ENCODE measurements at places on chromosomes 7 and 10.

- DNase-seq = no peak
Observed at GRCh38 chr7:23369100-23369499, 70.0 kb downstream of the MALSU1 start.

DNA sequence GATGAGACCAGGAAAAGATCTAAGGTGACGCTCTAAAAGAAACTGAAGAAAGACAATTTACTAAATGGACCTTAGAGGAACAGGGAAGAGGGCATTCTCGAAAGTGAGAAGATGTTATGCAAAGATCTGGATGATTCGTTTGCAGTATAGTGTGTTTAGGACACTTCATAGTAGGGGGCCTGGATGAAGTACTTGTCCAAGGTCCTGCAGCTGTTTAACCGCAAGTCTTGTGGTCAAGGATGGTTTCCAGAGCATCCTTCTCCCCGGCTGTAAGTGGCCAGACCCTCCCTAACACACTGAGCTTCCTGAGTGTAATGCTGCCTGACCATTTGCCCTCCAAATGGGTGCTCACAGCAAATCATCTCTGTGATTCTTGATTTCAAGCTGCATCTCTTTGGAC lies 101.6 kb downstream of the XPNPEP1 start:
- no peak for DNase-seq

DNA sequence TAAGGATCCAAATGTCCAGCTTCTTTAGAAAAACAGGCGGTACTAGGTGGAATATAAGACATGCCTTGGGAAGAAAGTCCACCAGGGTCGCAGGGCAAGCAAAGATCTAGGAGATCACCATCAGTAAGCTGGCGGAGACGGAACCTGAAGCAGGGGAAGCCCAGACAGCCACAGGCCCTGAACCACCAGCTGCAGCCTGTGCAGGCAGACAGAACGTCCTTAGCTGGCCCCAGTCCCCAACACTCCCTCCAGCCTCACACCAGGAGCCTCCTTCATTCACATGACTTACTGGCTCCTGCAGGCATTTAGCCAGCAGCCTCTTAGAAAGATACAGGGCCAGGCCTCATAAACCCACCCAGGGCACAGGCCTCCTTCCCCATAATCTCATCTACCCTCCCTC lies 17.4 kb downstream of the RGS10 start:
- no peak for DNase-seq

- no peak for DNase-seq
Observed at GRCh38 chr7:138768241-138768640, 29.6 kb upstream of the TMEM213 start.

DNA sequence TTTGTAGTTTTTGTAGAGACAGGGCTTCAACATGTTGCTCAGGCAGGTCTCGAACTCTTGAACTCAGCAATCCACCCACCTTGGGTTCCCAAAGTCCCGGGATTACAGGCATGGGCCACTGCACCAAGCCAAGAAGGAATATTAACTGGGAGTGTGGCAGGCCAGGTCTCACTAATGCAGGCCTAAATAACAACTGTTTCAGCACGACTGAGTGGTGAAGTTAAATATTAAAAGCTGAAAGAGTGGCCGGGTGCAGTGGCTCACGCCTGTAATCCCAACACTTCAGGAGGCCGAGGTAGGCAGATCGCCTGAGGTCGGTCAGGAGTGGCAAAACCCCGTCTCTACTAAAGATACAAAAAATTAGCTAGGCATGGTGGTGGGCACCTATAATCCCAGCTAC lies 21.1 kb downstream of the CHUK start:
- no peak for DNase-seq

DNA sequence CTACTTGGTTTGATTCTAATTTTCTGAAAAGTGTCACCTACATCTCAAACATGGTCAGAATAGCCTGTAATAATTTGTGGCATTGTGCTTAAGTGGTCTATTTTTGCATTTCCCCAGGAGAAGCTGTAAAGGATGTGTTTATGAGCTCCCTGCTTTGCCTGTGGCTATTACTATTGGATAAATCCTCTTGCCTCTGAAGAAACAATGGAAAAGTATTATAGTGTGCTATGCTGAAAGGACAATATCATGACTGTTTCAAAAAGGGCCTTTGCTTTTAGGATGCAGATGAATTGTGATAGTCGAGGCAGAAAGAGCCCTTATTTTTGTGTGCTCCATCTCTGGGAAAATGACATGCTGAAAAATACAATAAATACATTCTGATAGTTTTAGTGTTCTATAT lies 94.1 kb upstream of the ARMC3 start:
- DNase-seq = no peak

- DNase-seq = no peak
Observed at GRCh38 chr7:14682910-14683465, 219.6 kb downstream of the DGKB start.

DNA sequence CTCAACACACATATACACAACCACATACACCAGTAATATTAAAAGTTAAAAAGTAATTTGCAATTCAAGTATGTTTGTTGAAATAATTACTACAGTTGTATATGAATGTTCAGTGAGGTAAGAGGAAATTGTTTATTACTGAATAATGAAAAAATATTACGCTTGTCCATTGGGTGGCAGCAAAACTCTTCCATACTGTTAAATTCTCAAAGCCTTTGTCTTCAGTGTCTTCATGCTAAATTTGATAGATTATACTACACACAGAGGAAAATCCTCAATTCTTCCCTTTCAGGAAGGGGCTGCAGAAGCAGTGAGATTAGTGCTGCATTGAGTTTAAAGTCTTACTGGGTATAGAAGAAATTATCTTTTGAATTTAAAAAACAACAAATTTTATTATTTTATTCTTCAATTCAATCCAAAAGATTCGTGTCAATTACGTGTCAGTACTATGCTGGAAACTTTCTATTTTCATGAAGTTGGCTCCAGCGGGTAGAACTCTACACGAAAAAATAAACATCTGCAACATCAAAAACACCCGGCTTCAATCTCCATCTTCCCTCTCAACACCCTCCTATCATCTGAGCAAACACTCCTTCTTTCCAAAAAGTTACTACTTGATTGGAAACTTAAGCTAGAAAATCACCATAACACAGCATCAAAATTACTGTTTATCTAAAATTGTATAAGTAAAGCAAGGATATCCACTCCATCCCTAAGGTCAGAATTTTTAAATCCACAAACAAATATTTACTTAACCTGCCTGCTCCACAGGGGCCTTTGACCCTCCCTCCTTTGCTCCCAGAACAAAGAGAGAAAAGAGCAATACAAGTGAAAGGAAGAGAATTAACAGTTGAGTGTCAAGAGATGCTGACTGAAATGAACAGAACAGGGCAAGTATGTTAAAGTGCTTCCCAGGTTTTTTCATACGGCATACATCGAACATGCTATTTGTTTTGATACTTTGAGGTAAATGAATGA lies 37.0 kb upstream of the TES start:
- no peak for DNase-seq

GRCh38 chr7:95927756-95928155 lies 155.4 kb downstream of the DYNC1I1 start:
- no peak for DNase-seq

- no peak for DNase-seq
Observed at GRCh38 chr10:103638948-103639347, 145.4 kb downstream of the NEURL1 start.

DNA sequence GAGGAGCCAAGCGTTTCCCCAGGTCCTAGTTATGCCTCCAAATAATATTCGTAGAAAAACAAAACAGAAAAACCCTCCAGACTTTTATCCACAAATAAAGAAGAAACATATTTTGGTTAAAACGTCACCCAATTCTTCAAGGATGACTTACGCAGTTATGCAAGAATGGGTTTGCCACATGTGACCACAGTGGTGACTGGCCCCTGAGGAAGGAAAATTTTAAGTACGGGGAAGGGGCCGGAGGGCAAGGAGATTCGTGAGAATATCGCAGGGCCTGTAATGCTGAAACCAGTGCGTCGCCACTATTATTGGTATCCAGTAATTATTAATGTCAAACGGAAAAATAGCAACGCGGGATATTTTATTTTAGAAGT lies 537 bp upstream of the MRPS24 start:
- no peak for DNase-seq

- DNase-seq = no peak
Observed at GRCh38 chr10:75565286-75566251, 134.1 kb downstream of the LRMDA start.

DNA sequence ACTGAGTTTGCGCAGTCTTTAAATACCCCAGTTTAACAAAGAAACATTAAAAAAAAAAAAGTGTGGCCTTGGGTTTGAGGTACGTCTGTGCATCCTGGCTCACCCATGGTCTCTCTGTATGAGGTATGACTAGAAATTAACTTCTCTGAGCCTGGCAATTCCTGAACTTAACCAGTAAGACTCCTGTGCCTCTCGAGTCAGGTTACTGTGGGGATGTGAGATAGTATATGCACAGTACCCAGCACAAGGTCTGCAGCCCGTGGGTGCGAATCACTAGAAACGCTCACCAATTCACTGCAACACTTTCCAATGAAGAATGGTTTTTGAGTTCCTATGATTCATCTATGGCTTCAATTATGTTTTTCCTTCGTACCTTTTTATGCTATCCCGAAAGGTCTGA lies 149.9 kb downstream of the SFMBT2 start:
- no peak for DNase-seq

- DNase-seq = no peak
Observed at GRCh38 chr7:116630932-116631671, 40.9 kb upstream of the MET start.

DNA sequence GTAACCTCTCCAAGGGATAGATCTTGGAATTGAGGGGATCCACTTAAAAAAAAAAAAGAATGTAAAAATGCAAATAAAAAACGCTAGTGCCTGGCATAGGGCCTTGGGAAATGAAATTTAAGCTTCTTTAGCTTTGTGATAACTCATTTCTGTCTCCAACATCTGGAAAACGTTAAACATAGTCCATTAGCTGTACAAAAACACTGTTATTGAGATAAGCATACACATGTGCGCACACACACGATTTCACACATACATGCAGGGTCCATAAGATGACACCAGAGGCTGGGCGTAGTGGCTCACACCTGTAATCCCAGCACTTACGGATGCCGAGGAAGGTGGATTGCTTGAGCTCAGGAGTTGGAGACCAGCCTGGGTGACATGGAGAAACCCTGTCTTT lies 13.7 kb upstream of the CUL2 start:
- no peak for DNase-seq

- no peak for DNase-seq
Observed at GRCh38 chr10:66719483-66719882, 206.4 kb upstream of the LRRTM3 start.

DNA sequence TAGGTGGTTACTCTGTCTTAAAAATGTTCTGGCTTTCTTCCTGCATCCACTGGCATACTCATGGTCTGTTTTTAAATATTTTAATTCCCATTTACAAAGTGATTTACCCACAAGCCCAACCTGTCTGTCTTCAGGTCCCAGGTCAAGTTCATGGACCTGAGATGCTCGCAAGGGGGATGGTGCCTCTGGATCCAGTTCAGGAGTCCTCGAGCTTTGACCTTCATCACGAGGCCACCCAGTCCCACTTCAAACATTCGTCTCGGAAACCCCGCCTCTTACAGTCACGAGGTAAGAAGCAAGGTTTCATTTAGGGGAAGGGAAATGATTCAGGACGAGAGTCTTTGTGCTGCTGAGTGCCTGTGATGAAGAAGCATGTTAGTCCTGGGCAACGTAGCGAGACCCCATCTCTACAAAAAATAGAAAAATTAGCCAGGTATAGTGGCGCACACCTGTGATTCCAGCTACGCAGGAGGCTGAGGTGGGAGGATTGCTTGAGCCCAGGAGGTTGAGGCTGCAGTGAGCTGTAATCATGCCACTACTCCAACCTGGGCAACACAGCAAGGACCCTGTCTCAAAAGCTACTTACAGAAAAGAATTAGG lies 8.7 kb downstream of the ZKSCAN1 start:
- DNase-seq = no peak

DNA sequence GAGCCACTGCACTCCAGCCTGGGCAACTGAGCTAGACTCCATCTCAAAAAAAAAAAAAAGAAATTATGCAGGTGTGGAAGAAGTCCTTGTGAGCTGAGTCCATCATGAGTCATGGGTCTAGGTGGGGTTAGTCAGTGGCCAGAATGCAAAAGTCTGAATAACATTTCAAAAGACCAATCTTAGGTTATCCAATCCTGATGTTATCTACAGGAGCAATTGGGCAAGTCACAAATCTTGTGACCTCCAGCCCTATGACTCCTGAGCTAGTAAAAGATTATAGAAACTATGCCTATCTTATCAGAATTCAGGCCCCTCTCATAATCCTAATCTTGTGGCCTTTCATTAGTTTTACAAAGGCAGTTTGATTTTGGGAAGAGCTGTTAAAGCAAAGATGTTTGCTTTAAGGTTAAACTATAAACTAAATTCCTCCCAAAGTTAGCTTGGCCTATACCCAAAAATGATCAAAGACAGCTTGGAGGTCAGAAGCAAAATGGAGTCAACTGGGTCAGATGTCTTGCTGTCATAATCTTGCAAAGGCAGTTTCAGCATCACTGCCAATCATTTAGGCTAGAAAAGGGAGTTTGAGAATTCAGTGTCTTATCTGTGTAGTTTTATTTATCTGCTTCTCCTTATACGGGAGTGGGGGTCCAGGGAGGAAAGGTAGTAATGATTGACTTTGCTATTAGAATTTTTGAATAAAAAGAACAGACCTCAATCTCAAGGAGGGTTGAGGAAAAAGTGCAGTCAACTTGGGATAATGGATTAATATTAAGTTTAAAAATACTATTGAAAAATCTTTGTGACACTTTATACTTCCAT lies 71.2 kb upstream of the TRIM24 start:
- no peak for DNase-seq

- no peak for DNase-seq
Observed at GRCh38 chr10:75772153-75772887, 340.9 kb downstream of the LRMDA start.

DNA sequence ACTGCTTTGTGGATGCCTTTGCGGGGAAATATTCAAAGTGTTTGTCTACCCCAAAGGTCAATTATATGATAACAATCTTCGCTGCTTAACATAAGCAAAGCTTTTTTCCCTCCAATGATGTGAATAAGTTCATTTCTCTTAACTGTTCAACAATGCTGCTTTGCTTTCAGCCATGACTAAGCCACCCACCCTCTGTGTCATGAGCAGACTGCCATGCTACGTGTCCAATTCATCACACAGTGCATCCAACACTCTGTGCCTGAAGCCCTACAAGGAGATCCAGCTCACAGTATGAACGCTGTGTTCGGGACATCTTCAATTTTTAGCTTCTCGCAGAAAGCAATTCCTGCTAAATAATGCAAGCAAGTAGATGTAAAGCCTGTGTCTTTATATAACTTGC lies 5.7 kb upstream of the TAS2R40 start:
- no peak for DNase-seq

Data from stimulated activated CD8-positive, alpha-beta memory T cell treated with anti-CD3 and anti-CD28 coated beads, Interleukin-7, amount 100 ng/mL, for 48 hours (primary cell).